ENCODE measurements at places on chromosomes 3 and 15. TPM values are rescaled to one million over a fixed set of nuclear protein-coding genes. Genes with fewer than 3 reads are reported as not detected.

DNA sequence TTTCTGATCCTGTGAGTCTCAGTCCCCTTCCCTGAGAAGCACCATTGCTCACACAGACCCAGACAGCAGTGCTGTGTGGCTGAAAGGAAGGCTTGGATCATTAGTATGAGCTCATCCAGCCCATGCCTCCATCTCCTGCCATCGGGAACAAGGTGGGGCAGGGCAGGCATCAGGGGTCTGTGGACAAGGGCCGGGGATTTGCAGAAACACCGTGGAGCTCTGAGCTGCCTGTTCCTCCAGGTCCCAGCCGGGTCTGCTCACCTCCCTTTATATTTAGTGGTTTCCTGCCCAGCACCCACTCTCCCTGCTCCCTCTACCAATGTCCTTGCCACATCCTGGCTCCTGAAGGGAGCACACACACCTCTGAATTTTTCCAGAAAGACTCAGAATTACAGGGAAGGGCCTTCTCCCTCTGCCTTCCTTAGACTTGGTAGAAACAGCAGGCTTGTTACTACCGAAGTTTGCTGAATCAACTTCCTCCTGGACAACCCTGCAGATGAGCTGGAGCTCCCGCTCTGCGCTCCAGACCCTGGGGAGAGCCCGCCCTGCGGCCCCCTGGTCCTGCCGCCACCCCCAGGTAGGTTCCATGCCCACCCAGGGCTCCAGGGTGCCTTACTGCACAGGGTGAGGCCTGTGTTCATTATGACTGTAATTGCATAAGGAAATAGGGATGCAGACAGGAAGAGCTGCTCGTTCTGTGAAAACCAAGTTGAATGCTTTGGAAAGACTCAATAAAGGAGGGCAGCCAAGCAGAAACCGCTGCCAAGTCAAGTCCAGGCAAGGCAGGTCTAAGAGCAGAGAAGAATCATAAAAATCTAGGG, 128.1 kb downstream of the NSMCE3 start:
- DNase-seq = peak; percentile 45

- no peak for DNase-seq
These were observed 10.6 kb upstream of the TBC1D5 start for GRCh38 chr3:17752876-17753631.

DNA sequence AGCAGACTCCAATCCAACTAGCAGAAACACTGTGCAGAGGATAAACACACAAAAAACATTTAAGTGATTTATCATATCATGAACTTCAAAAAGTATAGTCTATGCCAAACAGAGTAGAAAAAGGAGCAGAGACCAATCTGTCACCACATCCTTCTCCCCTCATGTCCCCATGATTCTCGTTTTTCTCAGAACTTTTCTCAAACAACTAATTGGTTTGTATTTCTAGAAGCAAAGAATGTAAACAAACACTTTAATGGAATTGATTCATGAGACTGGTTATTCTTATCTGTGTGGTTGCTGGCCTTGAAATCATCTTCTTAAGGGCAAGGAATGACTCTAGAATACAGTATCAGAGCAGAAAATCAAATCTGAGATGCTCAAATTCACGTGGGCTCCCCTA, 294.2 kb upstream of the THBS1 start:
- DNase-seq = no peak

- DNase-seq = no peak
These were observed 2.5 kb upstream of the CNTN4 start for GRCh38 chr3:2096216-2096615.

DNA sequence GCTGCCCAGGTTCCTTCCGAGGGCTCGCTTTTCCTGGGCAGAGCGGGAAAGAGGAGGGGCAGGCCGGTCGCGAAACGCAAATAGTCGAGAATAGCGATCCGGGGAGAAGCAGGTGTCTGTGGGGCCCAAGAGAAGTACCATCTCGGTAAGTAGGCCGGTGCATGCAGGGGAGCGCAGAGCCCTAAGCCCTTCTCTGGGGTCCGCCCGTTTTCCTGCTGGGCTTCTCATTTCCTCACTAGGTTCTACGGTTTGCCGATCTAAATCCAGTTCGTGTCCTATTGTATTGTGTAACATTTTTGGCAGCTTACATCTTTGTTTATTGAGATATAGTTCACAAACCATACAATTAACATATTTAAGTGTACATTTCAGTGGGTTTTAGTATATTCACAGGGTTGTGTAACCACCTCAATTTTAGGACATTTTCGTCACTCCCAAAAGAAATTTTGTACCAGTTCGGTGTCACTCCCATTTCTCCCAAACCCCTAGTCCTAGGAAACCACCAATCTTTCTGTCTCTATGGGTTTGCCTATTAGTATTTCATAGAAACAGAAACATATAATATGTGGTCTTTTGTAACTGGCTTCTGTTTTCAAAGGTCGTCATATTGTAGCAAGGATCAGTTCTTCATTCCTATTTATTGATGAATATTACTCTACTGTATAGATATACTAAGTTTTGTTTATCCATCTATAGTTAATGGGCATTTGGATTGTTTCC, 6.8 kb upstream of the TRIM69 start:
- no peak for DNase-seq

- no peak for DNase-seq
These were observed 2.5 kb upstream of the INAFM2 start for GRCh38 chr15:40320931-40321371.

DNA sequence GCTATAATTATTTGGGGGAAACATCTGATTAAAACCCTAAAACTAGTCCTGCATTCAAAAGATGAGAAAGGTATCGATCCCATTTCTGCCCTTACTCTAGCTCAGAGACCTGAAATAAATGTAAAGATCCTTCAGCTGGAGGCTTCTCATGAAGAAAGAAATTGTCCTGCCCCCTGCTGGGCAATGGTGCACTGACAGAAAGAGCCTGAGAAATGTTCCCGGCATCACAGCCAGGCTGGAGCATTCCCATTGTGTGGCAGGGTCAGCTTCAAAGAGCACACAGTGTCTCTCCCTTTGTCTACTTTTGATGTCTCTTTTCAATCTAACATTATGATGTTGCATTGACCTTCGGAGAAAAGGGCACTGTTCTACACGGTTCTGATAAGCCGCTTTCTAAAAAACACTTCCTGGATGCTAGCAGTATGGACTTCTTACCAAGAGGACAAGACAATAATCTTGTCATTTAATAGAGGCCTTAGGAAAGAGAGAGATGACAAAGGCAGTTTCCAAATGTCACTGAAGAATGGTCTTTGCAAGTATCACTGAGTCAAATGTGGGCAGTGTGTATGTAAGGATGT, 287.5 kb downstream of the MAGI1 start:
- peak; percentile 79 for DNase-seq

DNA sequence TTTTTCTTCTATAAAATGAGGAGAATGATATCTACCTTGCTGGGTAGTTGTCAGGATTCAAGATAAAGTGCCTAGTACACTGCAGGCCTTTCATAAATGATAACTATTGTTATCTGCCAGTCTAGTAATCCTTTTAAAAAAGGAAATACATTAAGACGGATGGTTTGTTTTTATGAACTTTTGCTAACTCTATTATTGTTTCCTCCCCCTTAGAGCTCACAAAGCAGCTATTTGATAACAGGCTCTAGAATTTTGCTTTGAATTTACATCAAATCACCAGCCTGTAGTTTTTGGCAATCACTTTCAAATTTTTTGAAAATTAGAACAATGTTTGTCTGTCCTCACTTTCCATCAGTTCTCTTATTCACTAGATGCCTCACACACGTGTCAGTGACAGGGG, 39.8 kb downstream of the BLM start:
- no peak for DNase-seq

DNA sequence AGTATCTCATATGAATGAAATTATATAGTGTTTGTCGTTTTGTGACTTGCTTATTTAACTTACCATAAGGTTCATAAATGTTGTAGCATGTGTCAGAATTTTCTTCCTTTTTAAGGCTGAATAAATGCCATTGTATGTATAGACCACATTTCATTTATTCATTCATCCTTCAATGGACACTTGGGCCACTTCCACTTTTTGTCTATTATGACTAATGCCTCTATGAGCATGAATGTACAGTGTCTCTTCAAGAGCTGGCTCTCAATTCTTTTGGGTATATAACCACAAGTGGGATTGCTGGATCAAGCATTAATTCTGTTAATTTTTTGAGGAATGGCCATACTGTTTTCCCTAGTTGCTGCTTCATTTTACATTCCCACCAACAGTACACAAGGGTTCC, 156.1 kb downstream of the VPS8 start:
- no peak for DNase-seq

DNA sequence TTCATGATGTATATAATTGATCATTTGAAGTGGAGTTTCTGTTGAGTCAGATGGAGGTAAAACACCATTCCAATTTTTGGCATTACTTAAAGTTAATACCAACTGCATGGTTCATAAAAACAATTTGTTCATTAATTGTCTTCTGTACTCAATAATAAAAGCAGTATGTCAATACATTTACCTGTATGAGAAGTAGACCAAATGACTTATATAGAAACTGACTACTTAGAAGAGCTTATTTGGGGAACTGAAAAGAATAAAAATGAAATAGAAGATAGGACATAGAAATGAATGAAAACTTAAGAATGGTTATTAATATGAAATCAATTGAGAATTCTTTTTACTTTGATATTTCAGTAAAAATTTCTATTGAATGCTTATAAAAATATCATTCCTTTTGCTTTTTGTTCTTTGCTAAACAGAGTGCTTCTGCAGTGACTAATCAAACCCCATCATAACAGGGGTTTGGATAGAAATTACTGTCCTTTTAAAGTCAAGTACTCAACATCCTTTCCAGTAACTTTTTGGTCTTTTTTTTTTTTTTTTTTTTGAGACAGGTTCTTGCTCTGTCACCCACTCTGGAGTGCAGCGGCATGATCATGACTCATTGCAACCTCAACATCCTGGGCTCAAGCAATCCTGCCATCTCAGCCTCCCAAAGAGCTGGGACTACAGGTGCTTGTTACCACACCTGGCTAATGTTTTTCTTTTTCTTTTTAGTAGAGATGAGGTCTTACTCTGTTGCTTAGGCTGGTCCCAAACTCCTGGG, 6.5 kb upstream of the CRYBG3 start:
- DNase-seq = no peak

GRCh38 chr15:26773917-26774316, 1.1 kb upstream of the GABRB3 start:
- no peak for DNase-seq

GRCh38 chr3:49378249-49378895, 20.2 kb upstream of the GPX1 start:
- DNase-seq = peak; percentile 77

- no peak for DNase-seq
These were observed 714.8 kb downstream of the FHIT start for GRCh38 chr3:60536420-60536819.

PRKCD gene
- total RNA-seq = 36.3 TPM

SLC28A2 gene
- total RNA-seq = not detected

CCR9 gene
- total RNA-seq = not detected

TGM4 gene
- not detected for total RNA-seq

MTMR10 gene
- 11.1 TPM for total RNA-seq

Data from posterior vena cava (tissue), 2 donors.